ENCODE measurements at places on chromosomes 3 and 15.

DNA sequence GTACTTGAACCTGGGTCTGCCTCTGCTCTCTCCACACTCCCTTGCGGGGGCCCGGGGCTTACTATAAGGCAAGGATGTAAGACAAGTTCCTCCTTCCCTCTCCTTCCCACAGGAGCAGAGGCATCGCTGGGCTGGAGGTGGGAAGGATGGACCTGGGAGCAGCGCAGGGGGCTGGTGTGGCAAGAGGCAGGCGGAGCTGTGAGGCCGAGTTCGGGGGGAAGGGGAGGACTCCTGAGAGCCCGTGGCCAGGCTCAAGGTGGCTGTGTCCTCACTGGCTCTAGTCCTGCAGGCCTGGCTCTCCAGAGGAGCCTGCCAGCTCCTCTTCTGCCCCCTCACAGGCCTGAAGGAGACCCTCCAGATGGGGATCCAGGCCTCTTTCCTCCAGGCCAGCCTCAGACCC, 1.0 kb upstream of the NR2E3 start:
- DNase-seq = no peak

GRCh38 chr3:11567516-11568467, 75.9 kb downstream of the VGLL4 start:
- DNase-seq = no peak

DNA sequence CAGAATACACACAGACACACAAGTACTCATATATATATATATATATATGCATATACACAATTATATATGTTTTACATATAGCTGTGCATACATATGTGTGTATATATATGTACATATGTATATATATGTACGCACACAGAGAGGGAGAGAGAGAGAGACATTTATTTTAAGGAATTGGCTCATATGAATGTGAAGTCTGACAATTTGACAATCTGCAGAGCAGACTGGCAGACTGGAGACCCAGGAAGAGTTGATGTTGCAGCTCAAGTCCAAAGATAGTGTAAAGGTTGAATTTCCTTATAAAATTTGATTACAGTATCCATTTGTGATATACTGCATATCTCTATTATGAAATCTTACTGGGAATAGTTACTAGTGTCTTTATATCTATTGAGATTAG, 1330.3 kb upstream of the CADM2 start:
- DNase-seq = no peak

DNA sequence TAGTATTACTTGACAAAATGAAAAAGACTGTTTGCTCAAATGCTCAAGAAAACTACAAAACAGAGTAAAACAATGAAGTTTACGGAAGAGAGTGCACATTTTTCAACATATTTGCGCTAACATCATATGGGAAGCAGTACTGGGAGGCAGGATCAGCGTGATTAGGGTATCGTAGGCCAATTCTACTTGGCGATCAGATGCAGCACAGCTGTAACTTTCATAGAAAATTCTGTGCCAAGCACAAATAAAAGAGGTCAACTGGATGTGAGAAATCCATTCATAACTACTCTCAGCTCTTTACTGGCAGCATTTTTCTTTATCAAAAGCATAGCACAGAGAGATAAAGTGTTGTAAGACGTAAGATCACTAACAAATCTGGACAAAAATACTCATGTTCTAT, 1196.3 kb upstream of the GBE1 start:
- DNase-seq = no peak

DNA sequence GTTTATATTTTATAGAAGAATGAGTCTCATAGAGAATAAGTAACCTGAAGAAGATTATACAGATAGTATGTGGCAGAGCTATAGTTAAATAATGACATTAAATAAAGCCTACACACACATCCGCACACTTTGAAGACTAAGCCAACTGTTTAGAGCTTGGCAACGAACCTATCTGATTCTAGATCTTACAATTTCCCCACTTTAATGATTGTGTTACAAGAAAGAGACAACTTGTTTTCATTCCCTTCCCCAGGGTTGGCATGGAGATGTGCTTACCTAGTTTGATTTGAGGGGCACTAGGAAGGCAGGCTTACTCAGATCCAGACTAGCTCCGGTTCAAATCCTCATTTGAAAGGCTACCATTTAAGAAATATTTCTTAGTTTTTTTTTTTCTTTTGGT, 61.9 kb upstream of the CBLB start:
- no peak for DNase-seq
